ENCODE measurements at places on chromosomes 5 and 9.

DNA sequence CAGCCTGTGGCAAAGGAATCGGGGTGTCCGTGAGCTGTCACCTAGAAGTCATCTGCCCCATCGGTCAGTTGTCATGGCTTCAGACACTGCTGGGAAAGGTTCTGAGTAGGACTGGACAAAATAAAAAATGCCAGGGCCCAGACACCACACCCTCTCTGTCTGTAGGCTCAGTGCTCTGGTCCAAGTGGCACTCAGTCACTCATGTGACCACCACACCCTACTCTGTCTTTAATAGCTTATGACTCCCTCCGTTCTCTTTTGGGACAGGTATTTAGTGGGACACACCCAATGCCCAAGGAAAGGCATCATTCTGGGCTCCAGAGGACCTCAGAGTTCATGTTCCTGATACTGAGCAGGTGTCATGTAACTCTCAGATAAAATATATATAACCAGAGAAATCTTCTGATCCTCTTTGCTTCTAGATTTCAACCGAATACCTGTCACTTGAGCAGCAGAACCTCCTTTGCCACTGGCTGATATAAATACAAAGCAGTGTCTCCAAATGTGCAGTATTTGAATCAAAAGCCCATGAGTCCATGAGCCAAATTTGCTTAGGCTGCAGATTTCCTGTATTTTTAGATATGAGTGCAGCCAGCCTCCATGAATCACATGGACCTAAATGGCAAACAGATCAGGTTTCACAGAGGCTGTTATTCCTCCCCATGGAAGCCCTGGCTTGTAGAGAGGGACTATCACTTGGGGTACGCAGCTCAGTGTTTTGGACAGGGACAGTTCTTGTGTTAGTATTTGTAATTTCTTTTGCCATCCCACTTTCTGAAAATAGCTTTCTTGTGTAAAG lies 272.0 kb downstream of the ARHGAP26 start:
- no peak for DNase-seq

GRCh38 chr5:65651144-65651543 lies 26.3 kb downstream of the SHLD3 start:
- DNase-seq: no peak

GRCh38 chr5:98110282-98110691 lies 663.2 kb upstream of the RGMB start:
- DNase-seq: no peak

DNA sequence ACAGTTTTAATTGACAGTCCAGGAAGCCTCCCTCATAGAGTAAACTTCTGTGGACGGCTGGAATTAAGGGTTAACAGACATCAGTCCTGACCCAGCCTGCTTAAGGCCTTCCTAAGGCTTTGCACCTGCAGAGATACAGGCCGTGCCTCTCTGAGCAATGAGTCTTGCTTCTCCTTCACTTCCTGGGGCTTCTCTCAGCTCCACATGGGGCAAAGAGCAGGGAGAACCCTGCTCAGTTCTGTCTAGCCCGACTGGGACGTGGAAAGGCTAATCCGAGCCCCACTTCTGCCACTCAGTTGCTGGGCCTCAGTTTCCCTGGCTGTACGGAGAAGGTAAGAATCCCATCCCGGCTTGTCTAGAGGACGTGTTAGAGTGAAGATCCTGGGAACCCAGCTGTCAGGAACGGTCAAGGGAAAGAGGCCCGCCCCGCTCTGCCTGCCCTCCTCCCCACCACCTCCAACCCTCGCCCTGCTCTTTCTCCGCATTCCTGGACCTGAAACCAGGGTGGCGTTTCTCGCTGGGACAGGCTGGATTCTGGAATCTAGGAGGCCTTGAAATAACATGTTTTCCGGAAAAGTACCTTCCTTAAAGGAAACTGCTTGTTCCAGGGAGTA lies 6.5 kb downstream of the SPAAR start:
- no peak for DNase-seq

DNA sequence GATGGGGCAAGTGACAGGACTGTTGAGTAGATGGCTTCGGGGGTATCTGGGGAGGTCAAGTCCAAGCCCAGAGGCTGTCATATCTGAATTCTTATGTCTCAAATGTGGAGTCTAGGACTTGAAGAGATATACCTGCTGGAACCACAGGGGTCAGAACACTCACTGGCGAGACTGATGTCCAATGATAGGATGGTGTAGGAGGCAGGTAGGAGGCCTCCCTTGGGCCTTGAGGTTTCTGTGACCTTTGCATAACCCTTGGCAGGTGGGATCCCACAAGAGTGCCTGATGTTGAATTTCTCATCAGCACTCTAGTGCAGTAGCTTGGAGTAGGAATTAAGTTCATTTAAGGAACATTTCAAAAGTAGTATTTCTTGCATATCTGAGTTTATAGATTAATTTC lies 2.8 kb downstream of the CCL21 start:
- no peak for DNase-seq

DNA sequence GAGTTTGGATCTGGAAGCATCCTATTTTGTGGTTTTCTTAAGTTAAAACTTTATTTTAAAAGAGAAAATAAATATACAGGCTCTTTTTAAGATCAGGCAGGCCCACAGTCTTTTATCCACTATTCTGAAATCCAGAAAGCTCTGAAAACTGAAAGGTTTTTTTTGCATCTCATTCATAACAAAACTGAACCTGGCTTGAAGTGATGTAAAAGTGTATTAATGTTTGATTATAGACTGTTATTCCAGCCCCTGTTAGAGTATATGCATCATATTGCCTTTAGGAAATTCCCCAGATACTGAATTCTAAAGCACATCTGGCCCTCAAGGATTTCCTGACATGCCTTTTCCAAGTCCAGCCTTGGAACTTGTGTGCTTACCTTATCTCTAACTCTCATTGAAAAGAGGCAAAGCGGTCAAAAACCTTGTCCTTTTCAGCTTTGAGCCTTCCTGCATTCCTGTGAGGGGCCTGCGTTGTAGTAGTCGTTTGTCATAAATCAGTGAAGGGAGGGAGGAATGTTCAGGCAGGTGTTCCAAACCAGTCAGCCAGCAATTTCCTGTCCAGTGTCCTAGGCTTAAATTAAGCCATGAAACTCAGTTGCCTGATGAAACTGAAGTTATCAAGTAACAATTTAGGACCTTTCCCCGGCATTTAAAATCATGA lies 110.4 kb downstream of the TLE4 start:
- no peak for DNase-seq

- no peak for DNase-seq
These were observed 43.4 kb upstream of the NR4A3 start for GRCh38 chr9:99778308-99778707.

DNA sequence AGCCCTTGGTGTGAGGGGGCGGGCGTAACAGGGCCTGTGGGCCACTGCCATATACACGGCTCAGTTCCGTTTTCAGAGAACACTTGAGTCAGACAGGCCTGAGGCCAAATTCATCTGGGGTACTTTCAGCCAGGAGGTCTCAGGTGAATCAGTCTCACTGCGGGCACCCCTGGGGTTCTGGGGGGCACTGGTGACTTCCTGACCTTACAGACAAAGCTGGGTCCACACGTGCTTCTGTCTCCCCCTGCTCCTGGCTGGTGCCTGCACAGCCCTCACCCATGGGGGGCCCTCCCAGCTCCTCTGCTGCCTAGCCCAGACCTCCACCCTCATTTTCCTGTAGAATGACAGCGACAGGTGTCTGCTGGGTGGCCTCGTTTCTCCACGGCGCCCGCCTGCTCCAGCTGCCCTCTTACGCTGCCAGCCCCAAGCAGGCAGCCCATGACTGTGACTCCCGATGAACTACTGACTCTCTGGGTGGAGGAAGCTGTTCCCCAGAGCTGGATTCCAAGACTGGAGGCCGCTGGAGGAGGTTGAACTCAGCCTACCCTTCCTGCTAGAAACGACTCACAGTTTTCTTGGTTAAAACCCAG lies 374.1 kb upstream of the IRX4 start:
- no peak for DNase-seq

- DNase-seq: peak; percentile 87
These were observed 81.7 kb upstream of the ZBTB43 start for GRCh38 chr9:126722922-126723806.

DNA sequence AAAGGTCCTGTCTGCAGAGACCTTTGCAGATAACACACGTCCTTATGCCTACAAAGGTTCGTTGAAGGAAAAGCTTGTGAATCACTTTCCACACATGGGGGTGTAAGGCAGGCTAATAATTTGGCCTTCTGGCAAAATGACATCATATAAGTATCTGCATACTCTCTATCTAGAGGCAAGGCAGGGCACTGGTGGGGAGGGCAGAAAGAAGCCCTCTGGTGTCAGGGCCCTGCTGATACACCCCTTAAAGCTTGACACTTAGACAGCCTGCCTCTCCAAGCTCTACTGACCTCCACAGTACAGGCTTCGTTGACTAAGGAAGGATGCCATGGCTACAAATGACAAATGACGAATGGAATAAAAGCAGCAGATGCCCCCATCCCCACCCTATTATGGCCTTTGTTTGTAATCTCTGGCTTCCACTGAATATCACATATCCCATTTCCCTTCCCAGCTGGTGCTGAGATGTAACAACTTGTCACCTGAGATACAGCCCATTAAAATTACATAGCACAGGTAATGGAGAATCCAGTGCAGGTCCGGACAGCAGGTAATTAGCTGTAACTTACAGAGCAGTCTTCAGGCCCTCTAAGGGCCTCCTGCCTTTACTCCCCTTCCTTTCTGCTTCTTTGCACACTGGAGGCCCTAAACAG lies 76.9 kb upstream of the IFNK start:
- DNase-seq: no peak

DNA sequence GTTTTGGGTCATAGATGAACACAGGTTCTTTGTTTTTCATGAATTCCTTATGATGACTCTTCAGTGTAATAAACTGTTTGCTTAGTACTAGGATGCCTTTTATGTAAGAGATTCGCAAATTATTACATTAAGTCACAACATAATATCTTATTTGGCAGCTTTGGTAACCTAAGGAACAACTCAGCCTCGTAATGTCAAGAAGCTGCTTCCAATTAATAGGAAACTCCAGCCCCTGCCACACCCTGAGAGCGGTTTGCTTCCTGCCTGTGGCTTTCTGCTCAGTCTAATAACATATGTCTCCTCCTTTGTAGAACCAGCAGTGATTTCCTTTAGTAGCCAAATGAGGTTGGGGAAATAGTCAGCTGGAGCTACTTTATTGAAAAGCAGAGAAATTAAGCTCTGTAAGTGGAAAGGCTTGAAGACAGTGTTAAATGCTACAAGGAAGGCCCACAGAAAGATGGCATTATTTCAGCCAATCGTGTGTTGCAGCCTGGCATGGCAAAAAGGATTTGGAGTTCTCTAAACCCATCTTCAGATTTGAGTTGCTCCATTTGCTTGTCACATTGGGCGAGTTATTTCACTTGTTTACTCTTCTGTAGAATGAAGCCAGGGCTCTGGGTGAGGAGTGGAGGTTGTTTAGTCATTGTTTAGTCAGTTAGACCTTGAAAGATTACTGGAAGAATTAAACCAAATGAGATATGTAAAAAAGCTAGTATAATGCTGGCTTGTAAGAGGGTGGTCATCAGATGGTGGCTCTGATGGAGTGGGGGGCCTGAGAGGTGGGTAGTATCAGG lies 54.1 kb downstream of the MTAP start:
- DNase-seq: no peak

GRCh38 chr9:129868872-129869486 lies 33.7 kb downstream of the USP20 start:
- DNase-seq: no peak

- DNase-seq: no peak
These were observed 150.9 kb downstream of the FGF18 start for GRCh38 chr5:171570244-171570825.

GRCh38 chr5:61217214-61217613 lies 54.9 kb upstream of the SMIM15 start:
- no peak for DNase-seq

- no peak for DNase-seq
These were observed 189.7 kb downstream of the DCP2 start for GRCh38 chr5:113166261-113166660.

- no peak for DNase-seq
These were observed 10.4 kb downstream of the MED27 start for GRCh38 chr9:132069046-132069898.

GRCh38 chr5:11997942-11998341 lies 93.7 kb upstream of the CTNND2 start:
- DNase-seq: no peak

DNA sequence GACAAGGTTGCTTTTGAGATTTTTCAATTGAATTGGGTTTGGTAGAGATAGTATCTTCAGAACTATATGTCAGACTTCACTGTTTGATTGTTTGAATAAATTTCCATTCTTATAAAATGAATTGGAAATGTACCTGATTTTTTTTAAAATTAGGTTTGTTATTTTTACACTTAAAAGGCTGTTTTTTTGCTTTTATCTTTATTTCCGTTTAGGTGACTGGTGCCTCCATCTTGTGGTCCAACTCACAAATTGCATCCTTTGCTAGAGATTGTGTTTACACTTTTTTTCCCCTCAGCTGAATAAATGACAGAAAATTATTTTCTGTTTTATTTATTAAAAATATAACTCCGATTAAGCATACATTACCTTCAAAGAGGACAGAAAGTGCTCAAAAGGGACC lies 15.6 kb downstream of the NDUFAF2 start:
- DNase-seq: no peak

GRCh38 chr9:79196606-79197005 lies 375.2 kb upstream of the TLE4 start:
- DNase-seq: no peak

GRCh38 chr9:91795598-91796241 lies 154.3 kb downstream of the ROR2 start:
- no peak for DNase-seq

GRCh38 chr9:16417749-16418148 lies 452.7 kb downstream of the BNC2 start:
- DNase-seq: no peak

- DNase-seq: no peak
These were observed 4.1 kb upstream of the APC start for GRCh38 chr5:112733586-112733985.

DNA sequence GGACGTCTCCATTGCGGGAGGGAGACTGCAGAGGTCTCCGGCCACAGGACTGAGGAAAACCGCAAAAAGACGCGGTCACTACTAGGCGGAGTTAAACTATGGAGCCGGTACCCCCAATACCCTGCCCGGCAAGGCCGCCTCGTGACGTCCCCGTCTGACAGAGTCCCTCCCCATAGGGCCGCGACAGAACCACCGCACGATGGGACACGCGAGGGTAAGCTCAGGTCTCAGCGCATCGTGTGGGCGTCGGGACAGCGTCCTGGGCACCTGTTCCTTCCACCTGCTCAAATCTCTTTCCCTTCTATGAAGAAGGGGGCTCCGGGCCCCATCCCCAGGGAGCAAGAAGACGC lies 35.2 kb upstream of the GLDC start:
- DNase-seq: peak; percentile 91

GRCh38 chr9:37660691-37661090 lies 9.9 kb downstream of the FRMPD1 start:
- no peak for DNase-seq
